Amygdala (tissue), 56 donors: ENCODE measurements at places on chromosomes 2 and 18.
A peak's percentile ranks its signal among the peaks of the same experiment; 100 is the strongest.

GRCh38 chr2:62014102-62014501 lies 108.6 kb downstream of the COMMD1 start:
- DNase-seq = peak; percentile 23

DNA sequence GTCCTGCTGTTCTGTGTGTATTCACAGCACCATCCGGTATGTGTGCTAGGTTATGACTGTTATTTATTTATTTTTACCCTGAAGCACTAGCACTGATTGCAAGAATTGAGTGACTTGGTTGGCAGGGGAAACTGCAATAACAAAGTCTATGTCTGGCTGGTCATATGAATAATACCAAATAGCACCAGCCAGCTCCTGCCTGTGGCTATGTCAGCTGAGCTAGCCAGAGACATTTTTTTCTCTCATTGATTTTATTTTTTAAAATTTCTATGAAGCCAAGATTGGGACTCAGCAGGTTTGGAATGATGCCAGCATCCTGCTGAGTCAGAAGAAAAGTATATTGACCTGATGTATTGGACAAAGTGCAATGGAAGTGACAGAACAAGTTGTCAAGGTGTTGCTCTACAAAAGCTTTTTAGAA lies 188.5 kb upstream of the CDH2 start:
- no peak for DNase-seq

DNA sequence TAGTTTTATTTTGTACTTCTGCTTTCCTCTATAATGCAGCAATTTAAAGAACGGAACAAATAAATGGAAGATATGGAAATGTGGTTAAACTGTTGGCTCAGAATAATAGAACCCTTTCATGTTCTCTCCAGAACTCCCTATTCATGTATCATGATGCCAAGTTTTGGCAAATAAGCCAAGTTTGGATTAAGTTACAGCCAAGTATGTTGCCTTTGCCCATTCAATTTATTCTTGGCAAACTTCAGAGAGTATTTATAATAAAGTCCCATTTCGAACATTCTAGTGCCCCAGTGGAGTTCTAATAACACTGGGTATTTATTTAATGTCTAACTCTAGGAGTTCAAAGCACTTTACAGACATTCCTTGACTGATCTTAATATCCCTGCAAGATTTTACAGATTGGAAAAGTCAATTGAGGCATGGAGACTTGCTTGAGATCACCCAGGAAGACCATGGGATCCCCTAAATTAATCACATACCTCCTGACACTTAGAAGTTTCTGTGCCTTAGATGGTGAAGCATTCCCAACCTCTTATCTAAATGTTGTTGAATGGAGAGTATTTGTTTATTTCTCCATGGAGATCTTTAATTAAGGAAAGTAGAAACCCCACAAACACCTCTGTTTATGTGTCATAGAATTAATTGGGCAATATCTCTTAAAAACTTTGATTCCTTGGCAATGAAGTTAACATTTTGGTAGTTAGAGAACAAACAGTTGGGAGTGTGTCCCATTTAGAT lies 106.7 kb downstream of the ACKR3 start:
- no peak for DNase-seq

- DNase-seq = no peak
Measured at GRCh38 chr2:81551040-81551634, 1246.6 kb upstream of the LRRTM1 start.

DNA sequence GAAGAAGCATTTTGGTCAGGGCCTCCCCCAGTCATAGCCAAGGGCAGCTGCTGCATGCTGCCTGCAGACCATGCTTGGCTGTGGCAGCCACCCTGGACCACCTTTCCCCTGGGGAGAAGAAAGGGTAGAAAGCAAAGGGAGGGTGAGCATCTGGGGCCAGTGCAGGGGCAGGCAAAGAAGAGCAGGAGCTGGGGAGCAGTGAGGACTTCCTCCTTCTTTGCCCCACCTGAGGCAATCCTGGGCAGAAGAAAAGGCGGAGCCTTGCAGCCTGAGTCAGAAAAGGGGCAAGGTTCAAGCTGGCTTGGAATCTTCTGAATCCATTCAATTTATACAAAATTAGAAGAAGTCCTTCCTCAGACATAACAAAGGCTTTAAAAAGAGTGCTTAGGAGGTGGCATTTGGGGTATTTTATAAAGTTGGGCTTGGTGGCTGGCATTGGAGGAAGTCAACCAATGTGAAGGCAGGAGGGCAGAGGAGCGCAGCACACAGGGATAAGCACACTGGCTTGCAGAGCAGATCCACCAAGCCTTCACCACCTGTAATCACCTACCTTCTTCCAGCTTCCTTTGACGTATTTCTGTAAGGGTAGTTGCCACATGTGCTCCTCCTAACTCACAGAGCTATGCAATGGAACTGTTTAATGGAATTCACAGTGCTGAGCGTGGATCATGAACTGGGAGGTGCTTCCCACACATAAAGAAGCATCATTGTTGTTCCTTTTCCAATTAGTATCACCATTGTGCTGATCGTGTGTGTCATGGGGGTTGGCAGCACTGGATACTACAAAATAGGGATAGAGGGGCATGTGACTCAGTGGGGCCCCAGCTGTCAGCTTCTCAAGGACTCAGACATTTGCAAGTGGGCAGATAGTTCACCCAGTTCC lies 154.4 kb upstream of the EPAS1 start:
- DNase-seq = no peak

GRCh38 chr18:24885276-24885675 lies 424.8 kb downstream of the HRH4 start:
- no peak for DNase-seq
